ENCODE measurements at places on chromosomes 1 and 21. TPM values are rescaled to one million over a fixed set of nuclear protein-coding genes. Genes with fewer than 3 reads are reported as not detected.
A peak's percentile ranks its signal among the peaks of the same experiment; 100 is the strongest.

GRCh38 chr1:154608397-154609270, 648 bp upstream of the ADAR start:
- DNase-seq: peak; percentile 68

Gene DHCR24
- 229 TPM for total RNA-seq

DNA sequence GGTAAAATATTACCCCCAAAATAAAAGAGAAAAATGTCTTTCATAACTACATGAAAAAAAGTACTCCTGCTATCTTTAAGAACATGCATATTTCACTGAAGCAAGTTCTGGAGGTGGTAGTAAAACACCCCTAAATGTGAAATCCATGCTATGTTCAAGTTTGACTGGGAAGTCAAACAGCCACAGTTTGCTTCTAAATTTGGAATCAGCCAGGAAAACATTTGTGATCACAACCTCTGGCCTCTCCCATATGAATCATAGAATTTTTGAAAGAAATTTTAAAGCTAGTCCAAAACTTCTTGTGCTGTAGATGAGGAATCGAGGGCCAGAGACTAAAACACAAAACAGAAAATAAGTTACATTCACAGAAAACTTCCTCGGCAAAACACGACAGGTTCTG, 6.6 kb downstream of the SORT1 start:
- DNase-seq: peak; percentile 45

GRCh38 chr21:26809745-26810144, 35.5 kb downstream of the ADAMTS1 start:
- DNase-seq: no peak

DNA sequence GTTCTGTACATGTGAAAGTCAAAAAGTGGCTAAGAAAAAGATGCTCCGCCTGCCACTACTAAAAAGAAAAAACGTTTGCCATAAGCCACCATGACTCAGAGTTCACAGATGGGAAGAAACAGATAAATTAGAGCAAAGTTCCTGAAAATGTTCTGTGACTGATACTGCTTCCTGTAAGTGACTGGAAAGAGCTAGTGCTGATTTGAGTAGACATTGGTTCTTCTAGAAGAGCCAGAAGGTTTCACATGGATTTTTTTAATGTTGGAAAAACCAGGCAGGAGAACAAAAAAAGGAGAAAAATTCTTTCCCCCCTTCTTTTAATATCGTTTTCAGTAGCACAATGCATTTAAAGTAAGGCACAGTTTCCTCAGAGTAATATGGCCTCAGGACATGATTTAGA, 221.4 kb downstream of the HLX start:
- DNase-seq: peak; percentile 66

GRCh38 chr1:107771377-107771776, 193.6 kb downstream of the VAV3 start:
- no peak for DNase-seq

DNA sequence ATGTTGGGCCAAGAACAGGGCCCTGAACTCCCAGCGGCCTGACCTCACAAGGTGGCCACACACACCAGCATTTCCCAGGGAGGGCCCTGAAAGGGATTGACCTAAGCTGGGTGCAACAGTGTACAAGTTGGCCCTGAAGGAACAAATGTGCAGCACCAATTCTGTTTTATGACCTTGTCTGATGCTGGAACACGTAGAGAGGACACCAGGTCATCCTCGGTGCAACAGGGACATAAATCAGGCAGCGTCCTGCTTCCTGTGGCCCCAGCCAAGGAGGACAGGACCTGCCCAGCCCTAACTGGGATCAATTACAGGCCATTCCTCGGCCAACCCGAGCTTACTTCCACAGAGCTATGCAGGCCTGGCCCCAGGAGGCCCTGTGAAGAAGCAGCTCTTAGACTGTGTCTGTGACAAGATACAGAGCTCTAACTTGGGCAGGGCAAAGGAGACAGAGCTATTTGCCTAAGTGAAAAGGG, 12.8 kb upstream of the PHC2 start:
- DNase-seq: no peak

DNA sequence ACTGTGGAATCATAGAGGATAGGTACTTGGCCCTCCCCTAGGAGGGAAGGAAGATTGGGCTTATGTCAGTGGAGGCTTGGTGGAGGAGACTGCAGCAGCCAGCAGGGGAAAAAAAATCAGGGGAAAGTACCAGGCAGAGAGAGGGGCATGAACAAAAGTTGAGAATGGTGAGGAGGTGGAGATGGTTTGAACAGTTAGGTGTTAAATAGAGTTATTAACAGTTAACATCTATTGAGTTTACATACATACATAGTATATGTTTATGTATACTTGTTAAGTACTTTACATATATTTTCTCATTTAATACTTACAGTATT, 136.5 kb upstream of the HNRNPU start:
- DNase-seq: no peak

DNA sequence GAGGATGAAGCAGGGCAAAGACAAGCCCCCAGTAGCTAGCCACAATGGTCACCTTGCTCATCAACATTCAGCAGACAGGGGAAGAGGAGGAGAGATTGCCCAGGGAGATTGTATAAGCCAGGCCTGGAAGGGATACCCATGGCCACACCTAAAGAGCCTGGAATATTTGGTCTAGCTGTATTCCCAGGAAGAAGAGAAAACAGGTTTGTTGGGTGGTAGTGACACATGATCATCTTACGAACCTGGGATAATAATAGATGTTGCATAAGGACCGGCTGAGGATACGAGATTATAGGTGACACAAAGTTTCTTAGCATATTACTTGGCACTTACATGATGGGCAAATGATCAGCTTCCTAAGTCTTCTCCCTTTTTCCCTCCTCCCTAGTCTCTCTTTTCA, 95.9 kb downstream of the HHIPL2 start:
- no peak for DNase-seq

- peak; percentile 97 for DNase-seq
These were observed 17.4 kb upstream of the GNG12 start for GRCh38 chr1:67850611-67851075.

- no peak for DNase-seq
These were observed 185.1 kb downstream of the FGGY start for GRCh38 chr1:59481881-59482505.

Gene PTPRU
- 2.6 TPM for total RNA-seq

GRCh38 chr1:164912290-164912689, 353.3 kb downstream of the PBX1 start:
- DNase-seq: no peak

GRCh38 chr1:71908303-71908702, 374.0 kb downstream of the NEGR1 start:
- no peak for DNase-seq

Gene TMPRSS15
- total RNA-seq: not detected

DNA sequence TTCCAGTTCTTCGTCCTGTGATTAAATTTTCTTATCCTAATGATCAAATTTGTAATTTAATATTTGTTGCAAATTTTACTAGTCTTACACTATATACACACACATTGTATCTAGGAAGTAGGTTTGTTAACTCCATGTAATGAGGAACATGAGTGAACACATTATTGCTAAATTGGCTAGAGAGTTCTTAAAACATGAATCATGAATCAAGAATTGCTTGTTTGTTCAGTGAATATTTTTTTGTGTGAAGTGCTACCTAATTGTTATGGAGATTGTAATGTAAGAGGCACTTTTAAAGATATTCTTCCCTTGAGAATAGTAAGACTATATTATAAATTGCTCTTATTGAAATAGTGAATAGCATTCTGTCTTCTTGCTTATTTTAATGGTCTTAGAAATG, 4.6 kb downstream of the GPSM2 start:
- no peak for DNase-seq

GRCh38 chr1:54477153-54477561, 70.9 kb upstream of the ACOT11 start:
- DNase-seq: no peak

- DNase-seq: no peak
These were observed 58.5 kb downstream of the RUSC1 start for GRCh38 chr1:155379180-155379579.

Gene GJA4
- total RNA-seq: 22.1 TPM

DNA sequence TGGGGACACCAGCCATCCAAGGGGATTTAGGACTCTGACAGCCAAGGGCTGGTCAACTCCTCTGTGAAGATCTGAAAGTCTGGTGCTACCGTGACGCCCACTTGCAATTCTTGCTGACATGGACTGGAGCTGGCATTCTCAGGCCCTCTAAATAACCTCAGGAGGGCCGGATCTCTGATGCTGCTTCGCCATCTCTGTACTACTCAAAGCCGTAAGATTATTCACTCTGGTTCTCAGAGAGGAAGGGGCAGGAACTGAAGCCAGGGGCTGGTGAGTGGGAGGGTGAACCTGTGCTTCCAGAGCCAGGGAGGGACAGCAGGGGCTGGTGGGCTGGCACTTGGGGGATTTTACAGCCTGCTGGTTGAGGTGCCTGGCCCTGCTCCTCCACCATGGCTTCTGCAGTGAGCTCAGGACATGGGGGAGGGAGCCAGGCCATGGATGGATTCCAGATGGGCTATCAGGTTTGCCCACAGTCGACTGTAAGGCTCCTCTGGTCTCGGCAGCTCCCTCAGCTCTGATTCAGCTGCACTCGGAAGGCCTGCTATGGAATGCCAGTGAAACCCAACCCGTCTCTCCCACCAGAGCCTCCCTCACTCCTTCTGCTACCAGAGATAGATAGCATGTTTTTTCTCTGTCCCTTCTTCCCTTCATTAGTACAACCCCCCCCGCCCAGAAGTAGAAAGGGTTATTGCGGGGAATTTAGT, 84.5 kb downstream of the PLXNA2 start:
- peak; percentile 41 for DNase-seq

DNA sequence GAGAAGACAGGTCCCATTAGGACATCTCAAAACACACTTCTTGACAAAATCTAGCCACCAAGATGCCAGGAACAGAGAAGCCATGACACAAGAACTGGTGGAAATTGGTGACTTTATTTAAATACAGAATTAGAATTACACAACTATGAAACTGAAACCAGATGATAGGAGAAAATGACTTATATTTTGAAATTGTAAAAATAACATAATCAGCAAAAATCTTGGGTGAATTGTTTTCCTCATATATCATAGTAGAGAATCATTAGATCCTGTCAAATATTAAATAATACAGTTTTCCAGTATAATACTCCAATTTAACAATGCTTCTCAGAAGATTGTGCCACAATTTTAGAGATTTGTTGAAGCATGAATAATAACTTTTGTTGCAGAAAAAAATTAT, 81.5 kb upstream of the MROH9 start:
- DNase-seq: no peak

Gene POGZ
- total RNA-seq: 96.7 TPM

- DNase-seq: peak; percentile 27
These were observed 95.6 kb upstream of the IRF2BP2 start for GRCh38 chr1:234705615-234706014.

DNA sequence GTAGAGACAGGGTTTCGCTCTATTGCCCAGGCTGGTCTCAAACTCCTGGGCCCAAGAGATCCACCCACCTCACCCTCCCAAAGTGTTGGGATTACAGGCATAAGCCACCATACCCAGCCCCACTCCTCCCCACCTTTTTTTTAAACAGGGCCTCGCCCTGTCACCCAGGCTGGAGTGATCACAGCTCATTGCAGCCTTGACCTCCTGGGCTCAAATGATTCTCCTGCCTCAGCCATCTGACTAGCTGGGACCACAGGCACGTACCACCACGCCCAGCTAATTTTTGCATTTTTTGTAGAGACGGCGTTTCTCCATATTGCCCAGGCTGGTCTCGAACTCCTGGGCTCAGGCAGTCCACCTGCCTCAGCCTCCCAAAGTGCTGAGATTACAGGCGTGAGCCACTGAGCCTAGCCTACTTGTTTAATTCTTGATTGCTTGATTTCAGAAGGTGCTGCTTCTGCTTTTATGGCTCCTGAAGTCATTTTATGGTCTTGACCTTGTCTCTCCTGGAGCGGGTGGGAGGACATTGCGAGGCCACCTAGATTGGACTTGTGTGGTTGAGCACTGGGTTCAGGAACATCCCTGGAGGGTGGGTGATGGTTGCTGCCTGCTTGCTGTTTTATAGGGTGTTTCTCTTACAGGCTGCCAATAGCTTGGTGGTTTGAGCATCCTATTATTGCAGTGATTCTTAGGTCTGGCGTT, 81.9 kb downstream of the GALNT2 start:
- no peak for DNase-seq

DNA sequence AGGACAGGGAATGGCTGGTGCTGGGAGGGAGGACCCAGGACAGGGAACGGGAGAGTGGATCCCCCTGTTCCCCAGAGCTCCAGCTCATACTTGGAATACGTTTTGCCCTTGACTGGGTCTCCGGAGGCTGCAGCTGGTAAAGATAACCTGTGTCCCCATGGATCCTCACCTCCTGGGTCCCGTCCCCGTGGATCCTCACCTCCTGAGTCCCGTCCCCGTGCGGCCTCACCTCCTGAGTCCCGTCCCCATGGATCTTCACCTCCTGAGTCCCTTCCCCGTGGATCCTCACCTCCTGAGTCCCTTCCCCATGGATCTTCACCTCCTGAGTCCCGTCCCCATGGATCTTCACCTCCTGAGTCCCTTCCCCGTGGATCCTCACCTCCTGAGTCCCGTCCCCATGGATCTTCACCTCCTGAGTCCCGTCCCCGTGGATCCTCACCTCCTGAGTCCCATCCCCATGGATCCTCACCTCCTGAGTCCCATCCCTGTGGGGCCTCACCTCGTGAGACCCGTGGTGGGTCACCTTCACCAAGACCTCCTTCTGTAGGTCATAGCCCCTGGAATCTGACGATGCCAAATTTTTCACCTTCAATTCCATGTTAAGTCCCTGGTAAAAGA, 61.4 kb downstream of the SCCPDH start:
- no peak for DNase-seq

Gene CRNN
- total RNA-seq: not detected

- no peak for DNase-seq
These were observed 64.5 kb downstream of the CD58 start for GRCh38 chr1:116506132-116507004.

GRCh38 chr1:6912518-6912917, 127.3 kb downstream of the CAMTA1 start:
- peak; percentile 47 for DNase-seq

DNA sequence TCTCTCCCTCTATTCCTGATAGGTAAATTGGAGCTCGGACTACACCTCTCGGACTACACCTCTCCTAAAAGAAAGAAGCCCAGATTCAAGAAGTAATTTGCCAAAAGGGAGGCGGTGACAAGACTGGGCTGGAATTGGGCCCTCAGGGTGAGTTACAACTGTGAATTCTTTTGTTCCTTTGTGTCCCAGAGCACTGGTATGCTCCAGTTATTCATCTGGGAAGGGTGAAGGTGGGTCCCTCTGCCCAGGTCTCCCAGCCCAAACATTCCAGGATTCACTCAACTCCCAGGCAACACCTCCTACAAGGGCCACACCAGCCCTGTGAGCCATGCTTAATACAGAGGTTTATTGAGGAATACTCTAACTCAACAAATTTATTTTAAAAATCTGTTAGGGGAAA, 69.2 kb downstream of the LMX1A start:
- DNase-seq: no peak

DNA sequence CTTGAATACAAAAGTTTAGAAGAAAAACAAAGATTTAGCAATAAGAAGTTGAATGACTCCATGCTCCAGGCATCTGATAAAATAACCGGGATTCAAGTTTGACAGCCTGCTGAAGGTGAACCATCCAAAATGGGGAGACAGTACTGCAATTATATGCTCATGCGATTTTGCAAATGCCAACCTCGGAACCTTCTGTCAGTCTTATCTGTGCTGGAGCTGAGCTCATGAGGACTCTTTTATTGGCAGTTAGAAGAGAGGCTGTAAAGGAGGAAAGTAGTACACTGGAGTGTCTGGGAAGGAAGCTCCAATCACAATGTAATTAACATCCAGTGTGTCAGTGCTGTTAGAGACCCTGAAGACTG, 170.0 kb downstream of the GALNT2 start:
- DNase-seq: no peak

- DNase-seq: peak; percentile 37
These were observed 13.9 kb downstream of the NT5C1A start for GRCh38 chr1:39657923-39658485.

Gene ATXN7L2
- 3.8 TPM for total RNA-seq

Gene BARHL2
- not detected for total RNA-seq

Gene DYNLT5
- total RNA-seq: 12.5 TPM
